ENCODE measurements at places on chromosomes 5 and 9. TPM values are rescaled to one million over a fixed set of nuclear protein-coding genes. Genes with fewer than 3 reads are reported as not detected.

SV2C gene
- not detected for polyA plus RNA-seq

ALDH1B1 gene
- 39.4 TPM for polyA plus RNA-seq

NIPAL4 gene
- polyA plus RNA-seq, result not detected

SPAAR gene
- 0.39 TPM for polyA plus RNA-seq

SPATA31C1 gene
- not detected for polyA plus RNA-seq

SOX30 gene
- 0.08 TPM for polyA plus RNA-seq

DNA sequence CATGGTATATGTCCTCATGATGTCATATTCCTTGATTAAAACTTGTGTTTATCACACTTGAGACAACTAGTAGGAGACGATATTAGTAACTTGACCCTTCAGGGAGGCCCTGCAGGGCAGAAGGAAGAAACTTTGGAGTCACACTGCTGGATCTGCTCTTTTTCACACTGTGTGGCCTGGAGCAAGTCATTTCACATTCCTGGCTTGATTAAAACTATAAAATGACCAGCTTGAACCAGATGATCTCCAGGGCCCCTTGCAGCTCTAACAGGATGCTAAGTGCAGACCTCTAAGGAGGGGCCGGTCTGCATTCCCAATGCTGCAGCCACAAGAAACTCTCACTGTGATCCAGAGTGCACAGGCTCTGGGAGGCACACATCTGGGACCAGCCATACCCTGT is 146.4 kb upstream of the ZNF366 start:
- no peak overlapping the region for H3K4me3 ChIP-seq
- H3K27me3 ChIP-seq, result no peaks in the 10 kb centered on the region
- no peaks in the 10 kb centered on the region for H3K4me1 ChIP-seq
- no peaks in the 10 kb centered on the region for H3K36me3 ChIP-seq
- no peak for DNase-seq

DNA sequence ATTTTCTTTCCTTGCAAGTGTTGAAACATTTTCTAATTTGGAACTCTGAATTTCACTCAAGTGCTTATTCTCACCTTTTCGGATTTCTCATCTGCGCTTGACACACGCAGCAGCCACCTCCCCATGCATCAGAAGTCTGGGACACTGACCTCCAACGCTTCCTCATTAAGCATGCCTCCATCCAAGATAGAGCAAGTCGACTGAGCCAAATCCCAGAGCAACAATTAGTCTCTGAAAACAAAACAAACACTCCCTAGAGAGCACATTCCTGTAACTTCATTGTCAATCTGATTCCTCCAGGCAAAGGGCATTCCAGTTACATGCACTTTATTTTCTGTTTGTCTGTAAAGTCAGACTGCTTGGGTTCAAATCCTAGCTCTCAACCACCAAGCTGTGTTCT is 5.7 kb downstream of the CD180 start:
- no peak overlapping the region for H3K27ac ChIP-seq
- H3K36me3 ChIP-seq, result no peaks in the 10 kb centered on the region
- H3K4me1 ChIP-seq, result no peaks in the 10 kb centered on the region
- DNase-seq, result no peak
- H3K27me3 ChIP-seq, result no peaks in the 10 kb centered on the region

DNA sequence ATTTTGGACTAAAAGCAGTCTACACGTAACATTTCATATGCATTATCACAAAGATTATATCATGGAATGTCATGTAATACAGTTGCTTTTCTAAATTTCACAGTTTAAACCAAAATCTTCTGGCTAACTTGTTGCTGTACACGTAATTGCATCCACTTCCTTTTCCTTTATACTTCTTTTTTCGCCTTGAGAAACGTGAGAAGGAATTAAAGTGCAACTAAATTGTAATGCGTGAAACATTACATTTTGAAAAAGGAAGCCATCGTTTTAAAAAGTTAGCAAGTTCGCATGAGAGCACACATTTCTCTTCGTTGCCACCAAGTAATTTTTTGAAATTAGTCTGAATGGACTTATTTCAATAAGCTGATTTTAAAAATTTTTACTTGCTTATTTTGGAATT is 80.0 kb downstream of the MEGF10 start:
- no peaks in the 10 kb centered on the region for H3K36me3 ChIP-seq
- peaks cover 9% of the 10 kb centered on the region for H3K4me1 ChIP-seq
- no peak for DNase-seq
- no peak overlapping the region for H3K4me3 ChIP-seq
- peaks cover 22% of the 10 kb centered on the region for H3K27me3 ChIP-seq

DNA sequence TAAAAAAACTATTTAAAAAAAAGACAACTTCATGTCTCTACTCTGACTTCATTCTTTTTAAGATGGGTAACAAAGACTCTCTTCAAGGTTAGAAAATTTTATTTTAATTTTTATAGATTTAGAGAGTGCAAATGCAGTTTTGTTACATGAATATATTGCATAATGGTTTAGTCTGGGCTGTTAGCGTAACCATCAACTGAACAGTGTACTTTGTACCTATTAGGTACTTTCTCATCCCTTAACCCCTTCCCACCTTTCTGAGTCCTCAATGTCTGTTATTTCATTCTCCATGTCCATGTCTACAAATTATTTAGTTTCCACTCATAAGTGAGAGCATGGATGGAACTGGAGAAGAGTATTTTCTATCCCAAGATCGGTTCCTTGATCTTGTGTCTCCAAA is 16.8 kb downstream of the TLR4 start:
- no peaks in the 10 kb centered on the region for H3K36me3 ChIP-seq
- no peak for DNase-seq
- H3K27me3 ChIP-seq, result no peaks in the 10 kb centered on the region
- peaks cover 63% of the 10 kb centered on the region for H3K4me1 ChIP-seq
- no peak overlapping the region for H3K4me3 ChIP-seq

DNA sequence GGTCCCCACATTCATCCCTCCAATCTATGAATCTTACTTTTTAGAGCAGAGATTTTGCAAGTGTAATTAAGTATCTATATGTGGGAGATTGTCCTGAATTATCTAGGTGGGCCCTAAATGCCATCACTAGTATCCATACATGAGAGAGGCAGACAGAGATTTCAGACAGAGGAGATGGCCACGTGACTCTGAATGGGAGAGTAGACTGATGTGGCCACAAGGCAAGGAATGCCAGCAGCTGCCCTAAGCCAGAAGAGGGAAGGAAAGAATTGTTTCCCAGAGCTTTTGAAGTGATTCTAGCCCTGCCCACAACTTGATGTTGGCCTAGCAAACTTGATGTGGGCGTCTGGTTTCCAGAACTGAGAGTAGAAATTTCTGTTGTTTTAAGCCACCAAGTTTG is 90.1 kb upstream of the PCAT7 start:
- H3K36me3 ChIP-seq, result peaks cover 22% of the 10 kb centered on the region
- H3K4me3 ChIP-seq, result no peak overlapping the region
- H3K4me1 ChIP-seq, result no peaks in the 10 kb centered on the region
- no peak for DNase-seq
- H3K27ac ChIP-seq, result no peak overlapping the region

DNA sequence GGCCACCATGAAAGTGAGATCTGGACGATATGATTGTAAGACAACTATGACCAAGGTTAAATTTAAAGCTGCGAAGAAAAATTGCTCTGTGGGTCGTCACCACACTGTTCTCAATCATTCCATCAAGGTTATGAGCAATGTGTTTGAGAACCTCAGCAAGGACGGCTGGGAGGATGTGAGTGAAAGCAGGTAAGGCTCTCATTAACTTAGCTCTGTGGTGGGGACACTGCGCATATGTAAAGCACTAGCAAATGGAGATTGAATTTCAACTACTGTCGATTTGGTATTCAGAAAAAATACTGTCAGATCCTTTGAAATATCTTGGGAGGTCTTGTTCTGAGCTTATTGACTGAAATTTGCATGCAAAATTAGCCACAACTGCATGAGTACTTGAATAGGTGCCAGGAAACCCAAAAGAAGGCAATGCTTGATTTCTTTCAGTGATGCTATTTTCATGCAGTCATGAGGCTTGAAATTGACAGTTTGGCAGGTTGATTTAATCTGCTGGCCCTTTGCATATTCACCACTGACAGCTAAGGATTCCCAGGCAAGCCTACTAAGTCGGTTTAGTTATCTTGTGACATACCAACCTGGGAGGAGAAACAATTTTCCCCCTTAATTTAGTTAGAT is 183.9 kb upstream of the SH3GL2 start:
- H3K4me1 ChIP-seq, result no peaks in the 10 kb centered on the region
- H3K27me3 ChIP-seq, result no peaks in the 10 kb centered on the region
- no peaks in the 10 kb centered on the region for H3K36me3 ChIP-seq
- no peak for DNase-seq
- no peak overlapping the region for H3K27ac ChIP-seq

- DNase-seq, result peak; percentile 98
- H3K27ac ChIP-seq, result peak overlapping the region; percentile 98
- no peaks in the 10 kb centered on the region for H3K36me3 ChIP-seq
- no peaks in the 10 kb centered on the region for H3K27me3 ChIP-seq
These were observed 1.4 kb upstream of the ATOSB start for GRCh38 chr9:35116898-35117551.

DNA sequence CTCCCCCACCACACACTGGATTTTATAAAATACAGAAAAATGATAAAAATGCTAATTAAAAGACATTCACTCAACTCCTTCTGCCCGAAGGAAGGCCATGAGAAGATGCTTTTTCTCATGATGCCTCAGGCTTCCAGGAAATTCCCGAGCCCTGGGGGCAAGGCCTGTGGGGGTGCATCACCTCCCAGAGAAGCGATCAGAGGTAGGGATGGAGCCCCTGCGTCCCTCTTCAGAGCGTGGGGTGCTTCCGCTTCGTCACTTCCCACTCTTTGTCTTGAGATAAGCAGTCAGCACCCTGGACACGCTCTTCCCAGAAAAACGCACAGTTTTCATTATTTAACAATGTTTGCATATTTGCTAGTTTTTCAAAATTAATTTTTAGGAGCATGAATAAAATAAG is 33.3 kb upstream of the SH3PXD2B start:
- DNase-seq, result no peak
- 0 out of 2 replicates have a peak, but pooled peaks cover 5% of the 10 kb centered on the region for H3K27me3 ChIP-seq
- no peak overlapping the region for H3K27ac ChIP-seq
- no peaks in the 10 kb centered on the region for H3K36me3 ChIP-seq
- no peak overlapping the region for H3K4me3 ChIP-seq
- H3K4me1 ChIP-seq, result no peaks in the 10 kb centered on the region

- H3K4me1 ChIP-seq, result no peaks in the 10 kb centered on the region
- H3K27ac ChIP-seq, result no peak overlapping the region
- H3K36me3 ChIP-seq, result no peaks in the 10 kb centered on the region
- no peak for DNase-seq
- H3K4me3 ChIP-seq, result no peak overlapping the region
These were observed 18.4 kb downstream of the GADD45G start for GRCh38 chr9:89622933-89623861.

- H3K36me3 ChIP-seq, result no peaks in the 10 kb centered on the region
- no peak for DNase-seq
- H3K4me1 ChIP-seq, result no peaks in the 10 kb centered on the region
- no peaks in the 10 kb centered on the region for H3K27me3 ChIP-seq
These were observed 16.7 kb downstream of the NXNL2 start for GRCh38 chr9:88551546-88552137.

- H3K4me1 ChIP-seq, result no peaks in the 10 kb centered on the region
- H3K27me3 ChIP-seq, result no peaks in the 10 kb centered on the region
- no peak overlapping the region for H3K4me3 ChIP-seq
- no peak overlapping the region for H3K27ac ChIP-seq
- DNase-seq, result no peak
These were observed 483.0 kb upstream of the DMAC1 start for GRCh38 chr9:8282535-8282934.

GRCh38 chr9:38232895-38233294 is 159.6 kb upstream of the ALDH1B1 start:
- no peaks in the 10 kb centered on the region for H3K4me1 ChIP-seq
- H3K27me3 ChIP-seq, result peaks cover 26% of the 10 kb centered on the region
- no peaks in the 10 kb centered on the region for H3K36me3 ChIP-seq

GRCh38 chr5:14110680-14111079 is 32.5 kb upstream of the TRIO start:
- H3K27ac ChIP-seq, result peak overlapping the region; percentile 98
- no peaks in the 10 kb centered on the region for H3K27me3 ChIP-seq
- peak overlapping the region; percentile 54 for H3K4me3 ChIP-seq
- no peaks in the 10 kb centered on the region for H3K36me3 ChIP-seq

Data from GM23248 (cell line).